NCI-H1105 (cell line): ENCODE measurements at places on chromosomes 2 and 18.

DNA sequence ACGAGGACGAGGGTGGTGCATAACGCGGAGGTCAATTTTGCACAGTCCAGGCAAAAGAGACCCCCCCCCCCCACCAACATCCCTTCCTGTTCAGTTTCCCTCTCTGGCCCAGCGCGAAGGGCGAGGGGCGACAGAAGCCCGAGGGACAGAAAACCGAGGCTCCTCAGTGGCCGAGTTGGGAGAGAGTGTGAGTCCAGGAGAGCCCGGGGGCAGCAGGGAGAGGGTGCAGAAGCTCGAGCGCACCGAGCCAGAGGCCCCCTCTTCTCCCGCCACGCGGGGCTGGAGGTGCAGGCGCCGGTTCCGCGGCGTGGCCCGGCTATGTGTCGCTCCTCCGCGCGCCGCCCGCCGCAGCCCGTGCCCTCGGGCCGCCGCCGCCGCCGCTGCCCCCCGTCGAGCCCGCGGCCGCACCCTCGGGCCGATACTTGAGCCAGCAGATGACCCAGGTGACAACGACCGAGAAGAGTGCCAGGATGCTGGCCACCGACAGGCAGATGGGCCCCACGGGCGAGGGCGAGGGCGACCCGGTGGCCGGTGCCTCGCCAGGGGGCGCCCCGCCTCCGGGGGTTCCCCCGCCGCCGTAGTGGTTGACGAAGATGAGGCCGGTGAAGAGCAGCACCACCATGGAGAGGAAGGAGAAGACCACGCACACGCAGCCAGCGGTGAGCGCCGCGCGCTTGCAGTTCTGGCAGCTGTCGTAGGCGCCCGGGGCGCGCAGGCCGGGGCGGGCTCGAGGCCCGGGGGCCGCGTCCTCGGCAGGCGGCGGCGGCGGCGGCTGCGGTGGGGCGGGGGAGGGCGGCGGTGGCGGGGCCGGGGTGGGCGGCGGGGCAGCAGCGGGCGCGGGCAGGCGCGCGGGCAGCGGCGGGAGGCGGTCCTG is 20.2 kb upstream of the PAX3 start:
- peak; percentile 46 for DNase-seq

GRCh38 chr18:13700153-13700552 is 26.2 kb downstream of the FAM210A start:
- DNase-seq: no peak

DNA sequence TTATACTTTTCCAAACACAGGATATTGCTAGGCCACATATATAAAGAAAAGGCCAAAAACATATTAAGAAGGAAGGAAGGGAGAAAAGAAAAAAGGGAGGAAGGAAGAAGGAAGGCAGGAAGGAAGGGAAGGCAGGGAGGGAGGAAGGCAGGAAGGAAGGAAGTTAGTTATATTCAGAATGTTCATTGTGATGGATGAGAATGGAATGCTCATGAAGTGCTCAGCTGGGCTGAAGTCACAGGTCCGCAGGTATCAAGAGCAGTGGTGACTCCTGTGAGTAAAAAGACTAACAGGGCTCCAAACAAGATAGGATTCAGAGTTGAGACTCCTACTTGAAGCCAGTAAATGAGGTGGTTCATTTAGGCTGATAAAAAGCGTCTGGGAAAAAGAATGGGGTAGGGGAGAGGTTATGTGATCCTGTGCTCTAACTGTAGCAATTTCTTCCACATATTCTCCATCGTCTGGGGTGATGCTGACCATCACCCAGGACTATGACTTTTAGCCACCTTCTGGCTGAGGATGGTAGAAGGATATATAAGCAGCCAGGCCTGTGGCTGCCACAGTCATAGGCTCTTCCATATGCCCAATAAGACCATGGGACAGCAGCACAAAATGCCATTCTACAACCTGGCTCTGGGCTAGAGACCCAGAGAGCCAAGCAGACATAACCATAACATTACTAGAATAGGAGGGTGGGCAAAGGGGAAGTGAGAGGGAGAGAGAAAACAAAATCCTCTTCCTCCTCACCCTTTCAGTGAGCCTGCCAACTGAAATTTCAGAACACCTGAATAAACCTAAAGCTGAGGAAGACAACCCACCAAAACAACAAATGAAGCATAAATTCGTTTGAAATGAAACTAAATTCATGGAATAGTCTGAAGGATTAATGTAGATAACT is 173.2 kb downstream of the MYO3B start:
- no peak for DNase-seq

- DNase-seq: no peak
Observed at GRCh38 chr2:224691563-224691962, 24.6 kb downstream of the CCDC195 start.

DNA sequence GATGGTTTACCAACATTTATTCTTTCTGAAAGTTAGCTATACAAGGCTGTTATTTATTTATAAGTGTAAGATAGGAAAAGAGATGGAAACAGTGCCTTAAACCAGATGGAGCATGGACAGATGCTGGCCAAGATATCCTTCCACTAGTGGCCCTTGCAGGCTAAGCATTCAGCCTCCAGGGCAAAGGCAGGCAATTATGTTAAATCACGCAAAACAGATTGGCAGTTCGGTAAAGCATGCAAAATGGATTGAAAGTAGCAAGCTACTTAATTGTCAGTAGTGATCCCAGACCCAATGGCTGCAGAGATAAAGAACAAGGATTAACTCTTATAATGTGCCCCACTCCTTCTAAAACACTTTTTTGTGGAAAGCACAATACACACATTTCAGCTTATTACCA is 105.4 kb upstream of the MAP4K3 start:
- no peak for DNase-seq

DNA sequence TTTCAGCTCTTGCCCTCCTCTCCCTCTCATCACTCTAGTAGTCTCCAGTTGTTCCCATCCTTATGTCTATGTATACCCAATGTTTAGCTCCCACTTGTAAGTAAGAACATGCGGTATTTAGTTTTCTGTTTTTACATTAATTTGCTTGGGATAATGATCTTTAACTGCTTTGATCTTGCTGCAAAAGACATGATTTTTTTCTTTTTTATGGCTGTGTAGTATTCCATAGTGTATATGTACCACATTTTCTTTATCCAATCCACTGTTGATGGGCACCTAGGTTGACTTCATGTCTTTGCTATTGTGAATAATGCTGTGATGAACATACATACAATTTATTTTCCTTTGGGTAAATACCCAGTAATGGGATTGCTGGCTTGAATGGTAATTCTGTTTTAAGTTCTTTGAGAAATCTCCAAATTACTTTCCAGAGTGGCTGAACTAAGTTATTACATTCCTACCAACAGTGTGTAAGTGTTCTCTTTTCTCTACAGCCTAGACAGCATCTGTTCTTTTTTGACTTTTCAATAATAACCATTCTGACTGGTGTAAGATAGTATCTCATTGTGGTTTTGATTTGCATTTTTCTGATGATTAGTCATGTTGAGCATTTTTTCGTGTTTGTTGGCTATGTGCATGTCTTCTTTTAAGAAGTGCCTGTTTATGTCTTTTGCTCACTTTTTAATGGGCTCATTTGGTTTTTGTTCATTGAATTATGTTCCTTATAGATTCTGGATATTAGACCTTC is 179.6 kb upstream of the SLC39A10 start:
- no peak for DNase-seq

DNA sequence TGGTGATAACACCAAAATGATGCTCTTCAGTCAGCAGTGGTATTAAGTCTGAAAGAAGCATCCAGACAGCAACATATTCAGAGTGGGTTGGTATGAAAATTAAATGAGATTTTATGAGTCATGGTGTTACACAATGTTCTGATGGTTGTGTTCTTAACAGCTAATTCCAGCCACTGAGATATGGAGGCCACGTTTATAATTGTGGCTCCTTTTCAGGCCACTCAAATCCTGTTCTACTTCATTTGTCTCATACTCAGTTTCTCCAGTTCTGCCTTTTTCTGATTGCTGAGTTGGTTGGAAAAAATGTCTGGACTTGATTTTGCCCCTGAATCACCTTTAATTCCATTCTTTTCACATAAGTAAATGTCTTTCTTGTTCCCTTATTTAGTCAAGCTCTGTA is 162.7 kb upstream of the COL3A1 start:
- DNase-seq: no peak

DNA sequence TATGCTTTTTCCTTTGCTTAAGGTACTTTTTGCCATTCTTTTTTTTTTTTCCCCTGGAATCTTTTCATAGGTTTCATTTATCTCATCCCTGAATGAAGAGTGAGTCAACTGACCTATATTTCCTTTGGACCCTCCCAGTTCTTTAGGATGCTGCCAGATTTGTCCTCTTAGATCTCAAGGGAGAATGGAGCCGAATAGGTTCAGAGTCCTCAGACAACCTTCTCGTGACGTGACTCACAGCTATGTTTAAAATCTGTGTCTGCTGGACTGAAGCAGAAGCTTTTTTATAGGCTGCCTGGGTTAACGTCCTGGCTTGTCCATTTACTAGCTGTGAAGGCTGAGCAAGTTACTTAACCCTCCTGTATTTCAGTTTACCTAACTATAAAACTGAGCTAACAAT is 358.6 kb downstream of the DLGAP1 start:
- no peak for DNase-seq
